ENCODE measurements at places on chromosomes 1 and 21.
A peak's percentile ranks its signal among the peaks of the same experiment; 100 is the strongest.

DNA sequence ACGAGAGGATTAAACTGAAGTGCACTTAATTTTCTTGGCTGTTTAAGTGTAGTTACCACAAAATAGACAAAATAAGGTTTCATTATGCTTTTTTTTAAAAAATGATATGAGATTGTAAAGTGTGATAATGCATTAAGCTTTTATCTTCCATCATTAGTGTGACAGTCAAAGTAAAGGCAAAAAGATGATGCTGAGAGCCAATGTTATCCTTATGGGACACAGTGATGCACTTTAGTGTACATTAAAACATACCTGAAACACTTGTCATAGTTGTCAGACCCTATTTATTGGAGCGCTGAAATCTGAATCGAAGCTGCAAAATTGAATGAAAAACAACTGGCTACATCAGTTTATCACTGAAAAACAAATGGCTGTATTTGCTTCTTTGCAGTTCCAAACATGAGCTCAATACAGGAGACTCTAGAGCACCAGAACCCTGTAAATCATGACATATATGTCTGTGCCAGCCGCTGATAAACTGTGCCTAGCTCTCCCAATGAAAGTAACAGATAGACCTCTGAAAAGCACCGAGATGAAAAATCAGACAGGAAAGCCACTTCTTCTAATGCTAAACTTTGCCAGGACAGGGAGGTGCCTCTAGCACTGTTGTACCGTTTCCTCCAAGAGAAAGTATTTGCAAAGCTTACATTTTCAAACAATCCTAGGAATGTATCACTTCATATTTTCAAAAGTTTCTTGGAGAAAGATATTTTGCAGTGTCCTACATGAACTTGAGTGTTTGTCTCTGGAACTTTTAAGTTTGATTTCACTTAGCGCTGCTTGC is 120.7 kb upstream of the TMPRSS15 start:
- no peak for DNase-seq

- DNase-seq: no peak
These were observed 458.3 kb downstream of the LMO4 start for GRCh38 chr1:87786861-87787545.

DNA sequence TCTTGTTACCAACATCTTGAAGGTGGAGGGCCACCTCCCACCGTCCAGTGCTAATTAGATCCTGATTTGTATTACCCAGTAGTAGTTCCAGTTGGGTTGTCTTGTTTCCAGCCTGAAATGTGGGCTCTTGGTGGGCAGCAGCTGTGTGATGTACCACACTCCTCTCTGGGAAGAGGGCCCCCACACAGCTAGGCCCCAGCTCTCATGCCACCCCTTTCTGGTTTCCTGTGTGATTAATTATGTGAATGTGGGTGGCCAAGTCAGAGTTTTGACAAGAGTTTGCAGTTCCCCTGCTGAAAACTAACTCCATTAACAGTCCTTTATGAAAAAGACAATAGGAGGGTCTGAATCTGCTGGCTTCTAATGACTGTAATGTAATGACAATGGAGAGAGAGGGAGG is 3.8 kb downstream of the HMGB4 start:
- DNase-seq: no peak

DNA sequence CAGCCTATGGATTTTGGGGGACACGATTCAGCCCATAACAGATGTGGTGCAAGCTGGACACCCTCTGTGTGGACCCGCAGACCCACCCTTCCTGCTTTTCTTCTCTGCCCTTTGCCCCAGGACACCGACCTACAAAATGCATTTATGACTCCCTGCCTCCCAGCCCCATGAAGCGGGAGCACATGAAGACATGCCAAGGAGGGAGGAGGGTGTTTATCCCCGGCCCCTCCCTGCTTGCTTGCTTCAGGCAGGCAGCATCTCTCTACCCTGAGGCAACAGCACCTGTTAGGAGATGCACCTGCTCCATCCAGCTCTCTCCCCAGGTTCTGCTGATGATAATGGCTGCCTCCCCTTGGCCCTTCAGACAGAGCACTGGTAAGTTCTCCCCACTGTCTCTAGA is 187.5 kb downstream of the PSMG1 start:
- DNase-seq: no peak

GRCh38 chr21:33063375-33063883 is 6.5 kb upstream of the OLIG1 start:
- DNase-seq: no peak

- no peak for DNase-seq
These were observed 119.5 kb downstream of the PCBP3 start for GRCh38 chr21:45763074-45763473.

- no peak for DNase-seq
These were observed 7.7 kb upstream of the DMBX1 start for GRCh38 chr1:46481961-46482360.

DNA sequence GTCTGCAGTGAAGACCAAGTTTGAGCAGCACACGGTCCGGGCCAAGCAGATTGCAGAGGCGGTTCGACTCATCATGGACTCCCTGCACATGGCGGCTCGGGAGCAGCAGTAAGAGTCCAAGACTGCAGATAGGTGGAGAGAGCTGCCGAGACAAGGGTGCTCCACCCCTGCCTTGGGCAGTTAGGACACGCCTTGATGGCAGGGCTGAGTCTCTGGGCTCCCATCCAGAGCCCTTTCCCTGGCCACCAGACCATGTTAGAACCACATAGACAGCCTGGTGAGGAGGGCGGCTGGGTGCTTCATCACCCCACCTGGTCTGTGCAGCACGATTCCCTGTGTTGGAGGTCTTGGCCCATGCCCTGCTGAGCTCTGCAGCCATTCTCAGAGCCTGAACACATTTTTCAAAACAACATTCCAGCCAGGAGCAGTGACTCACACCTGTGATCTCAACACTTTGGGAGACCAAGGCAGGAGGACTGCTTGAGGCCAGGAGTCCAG is 17.3 kb upstream of the MIIP start:
- no peak for DNase-seq

- no peak for DNase-seq
These were observed 4.3 kb downstream of the ADAMTS1 start for GRCh38 chr21:26840912-26841311.

GRCh38 chr21:37153196-37153934 is 80.3 kb downstream of the TTC3 start:
- peak; percentile 76 for DNase-seq

- no peak for DNase-seq
These were observed 74.8 kb downstream of the HLCS start for GRCh38 chr21:36891692-36892091.

GRCh38 chr1:97396463-97396862 is 524.4 kb downstream of the DPYD start:
- no peak for DNase-seq

- no peak for DNase-seq
These were observed 74.9 kb downstream of the NFASC start for GRCh38 chr1:204945565-204945977.

GRCh38 chr1:5125208-5125607 is 470.8 kb downstream of the AJAP1 start:
- no peak for DNase-seq

DNA sequence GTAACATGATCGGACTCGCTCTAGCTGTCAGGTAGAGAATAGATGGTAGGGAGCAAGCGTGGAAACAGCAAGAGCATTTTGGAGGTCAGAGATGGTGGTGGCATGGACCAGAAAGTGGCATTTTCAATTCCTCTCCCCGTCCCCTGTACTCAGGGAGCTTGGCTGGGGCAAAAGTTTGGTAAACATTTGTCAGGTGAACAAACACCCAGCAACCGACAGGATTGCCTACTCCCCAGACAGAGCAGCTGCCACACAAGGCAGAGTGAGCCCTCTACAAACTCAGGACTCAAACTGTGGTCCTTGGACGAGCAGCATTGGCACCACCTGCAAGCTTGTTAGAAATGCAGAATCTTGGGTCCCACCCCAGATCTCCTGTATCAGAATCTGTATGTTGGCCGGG is 14.3 kb downstream of the PTAFR start:
- no peak for DNase-seq

DNA sequence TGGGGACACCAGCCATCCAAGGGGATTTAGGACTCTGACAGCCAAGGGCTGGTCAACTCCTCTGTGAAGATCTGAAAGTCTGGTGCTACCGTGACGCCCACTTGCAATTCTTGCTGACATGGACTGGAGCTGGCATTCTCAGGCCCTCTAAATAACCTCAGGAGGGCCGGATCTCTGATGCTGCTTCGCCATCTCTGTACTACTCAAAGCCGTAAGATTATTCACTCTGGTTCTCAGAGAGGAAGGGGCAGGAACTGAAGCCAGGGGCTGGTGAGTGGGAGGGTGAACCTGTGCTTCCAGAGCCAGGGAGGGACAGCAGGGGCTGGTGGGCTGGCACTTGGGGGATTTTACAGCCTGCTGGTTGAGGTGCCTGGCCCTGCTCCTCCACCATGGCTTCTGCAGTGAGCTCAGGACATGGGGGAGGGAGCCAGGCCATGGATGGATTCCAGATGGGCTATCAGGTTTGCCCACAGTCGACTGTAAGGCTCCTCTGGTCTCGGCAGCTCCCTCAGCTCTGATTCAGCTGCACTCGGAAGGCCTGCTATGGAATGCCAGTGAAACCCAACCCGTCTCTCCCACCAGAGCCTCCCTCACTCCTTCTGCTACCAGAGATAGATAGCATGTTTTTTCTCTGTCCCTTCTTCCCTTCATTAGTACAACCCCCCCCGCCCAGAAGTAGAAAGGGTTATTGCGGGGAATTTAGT is 84.5 kb downstream of the PLXNA2 start:
- DNase-seq: peak; percentile 80

GRCh38 chr1:27606708-27607238 is 2.8 kb upstream of the AHDC1 start:
- DNase-seq: no peak

DNA sequence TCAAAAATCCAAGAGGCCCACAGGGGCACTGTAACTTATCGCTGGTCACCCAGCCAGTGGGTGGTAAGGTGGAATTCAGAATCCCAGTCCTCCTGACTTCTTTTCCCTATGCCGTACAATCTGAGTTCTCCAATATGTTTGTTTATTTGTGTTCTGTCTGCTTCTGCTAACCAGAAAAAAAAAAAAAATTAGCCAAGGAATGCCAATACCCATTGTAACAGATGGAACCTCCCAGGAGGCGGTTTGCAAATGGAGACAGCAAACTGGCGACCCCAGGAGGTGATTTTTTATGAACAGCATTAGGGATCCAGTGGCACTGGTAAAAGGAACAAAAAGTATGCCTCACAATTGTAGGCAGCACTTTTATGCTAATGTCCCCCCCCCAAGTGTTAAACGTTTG is 189.0 kb upstream of the FGGY start:
- DNase-seq: no peak

GRCh38 chr21:26810676-26811415 is 34.4 kb downstream of the ADAMTS1 start:
- DNase-seq: no peak

- no peak for DNase-seq
These were observed 20.5 kb downstream of the TEX38 start for GRCh38 chr1:46691997-46692790.

DNA sequence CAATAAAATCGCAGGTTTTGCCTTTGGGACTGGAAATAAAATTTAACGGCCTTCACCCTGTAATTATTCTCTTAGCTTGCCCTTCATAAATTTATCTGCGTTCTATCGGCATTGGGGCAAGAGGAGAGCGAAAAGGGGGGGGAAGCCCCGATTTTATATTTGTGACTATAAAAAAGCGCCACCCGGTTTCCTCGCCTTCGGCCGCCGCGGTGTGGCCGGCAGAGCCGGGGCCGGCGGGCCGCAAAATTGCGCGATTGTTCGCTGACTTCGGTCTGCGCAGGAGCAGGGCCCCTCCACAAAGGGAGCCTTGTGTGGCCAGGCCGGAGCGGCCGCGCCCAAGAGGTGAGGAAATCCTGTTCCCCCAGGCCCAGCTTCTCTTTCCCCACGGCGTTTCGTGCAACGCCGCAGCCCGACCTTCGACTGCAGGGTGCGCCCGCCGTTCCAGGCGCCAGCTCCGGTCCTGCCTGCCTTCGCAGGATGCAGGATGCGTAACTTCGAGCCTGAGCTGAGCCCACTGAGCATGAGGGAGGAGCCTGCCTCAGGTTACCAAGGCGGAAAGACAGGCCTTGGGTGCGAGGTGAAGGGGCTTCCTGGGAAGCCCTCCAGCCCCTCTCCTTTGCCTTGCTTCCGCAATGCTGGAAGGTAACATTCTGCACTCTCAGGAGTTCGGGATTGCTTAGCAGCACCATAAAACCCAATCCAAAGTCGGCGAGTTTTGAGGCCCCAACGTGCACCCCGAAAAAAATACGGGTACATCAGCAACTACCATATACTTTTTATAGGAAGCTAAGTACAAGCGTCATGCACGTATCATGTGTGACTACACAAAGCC is 4.9 kb upstream of the TBX15 start:
- no peak for DNase-seq

- DNase-seq: no peak
These were observed 77.8 kb upstream of the C1orf105 start for GRCh38 chr1:172342584-172343239.

DNA sequence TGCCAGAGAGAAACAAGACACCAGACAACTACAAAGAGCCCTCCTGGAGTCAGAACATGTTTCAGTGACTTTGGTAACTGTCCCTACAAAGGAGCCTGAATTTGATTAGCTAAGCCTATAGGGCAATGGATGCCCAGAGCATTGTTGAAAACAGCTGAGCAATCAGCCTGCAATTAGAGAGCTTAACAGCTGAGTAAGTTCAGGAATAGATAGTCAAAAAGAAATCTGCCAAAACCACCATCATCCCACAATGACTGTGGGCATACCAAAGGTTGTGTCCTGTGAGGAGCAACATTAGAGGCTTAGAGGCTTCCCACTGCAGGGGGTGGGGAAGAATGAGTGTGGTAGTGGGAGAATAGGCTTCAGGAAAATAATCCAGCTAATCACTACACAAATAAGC is 32.1 kb downstream of the SH3BP5L start:
- no peak for DNase-seq

DNA sequence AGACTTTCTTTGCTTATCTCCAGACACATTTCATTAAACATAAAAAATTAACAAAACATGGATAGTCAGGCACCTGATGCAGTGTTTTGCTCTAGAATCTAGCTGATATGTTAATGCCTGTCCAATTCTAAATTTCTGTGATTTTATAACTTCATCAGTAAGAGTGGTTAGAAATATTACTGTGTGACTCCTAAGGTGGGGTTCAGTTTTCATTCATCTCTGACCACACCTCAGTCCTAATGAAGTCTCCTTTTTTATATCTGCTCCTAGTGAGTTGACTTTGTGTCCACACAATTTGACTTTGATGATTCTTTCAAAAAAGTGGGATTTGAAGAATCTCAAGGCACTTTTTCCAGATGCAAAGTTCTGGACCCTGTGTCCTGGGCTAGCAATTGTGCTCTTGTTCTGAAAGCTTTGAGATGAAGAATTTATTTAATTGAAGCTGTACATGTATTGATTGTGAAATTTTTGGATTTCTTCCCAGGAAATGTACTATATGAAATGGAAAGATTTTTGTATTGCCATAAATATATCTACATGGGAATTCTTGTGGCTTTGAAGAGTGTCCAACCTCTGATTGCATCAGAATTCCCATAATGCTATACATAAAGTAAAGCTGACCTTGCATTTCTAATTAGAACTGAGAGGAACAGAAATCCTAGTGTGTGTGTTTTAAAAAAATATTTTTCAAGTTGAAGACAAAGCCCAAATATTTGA is 111.2 kb downstream of the GIPC2 start:
- peak; percentile 83 for DNase-seq

- DNase-seq: no peak
These were observed 5.5 kb downstream of the RIPK4 start for GRCh38 chr21:41761211-41761933.
